ENCODE measurements at places on chromosomes 7 and 10.
A peak's percentile ranks its signal among the peaks of the same experiment; 100 is the strongest.

GRCh38 chr10:25824050-25824449 is 110.0 kb upstream of the MYO3A start:
- no peak for DNase-seq

DNA sequence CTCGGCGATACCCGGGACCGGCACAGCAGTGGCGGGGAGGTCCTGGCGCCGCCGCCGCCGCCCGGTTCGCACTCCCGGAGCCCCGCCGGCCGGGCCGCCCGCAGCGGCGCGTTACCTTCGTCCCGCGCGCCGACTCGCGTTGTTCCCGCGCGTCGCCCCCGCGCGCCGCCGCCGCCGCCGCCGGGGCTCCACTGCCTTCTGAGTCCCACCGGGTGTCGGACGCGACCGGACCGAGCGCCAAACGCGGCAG is at the start of gene EZH2:
EZH2 (minus strand) TSS at position 243 of the 250 bp plus-strand sequence. CDS start 36,993 bp downstream, outside the sequence.
- DNase-seq, result no peak

- no peak for DNase-seq
Measured at GRCh38 chr10:118720685-118721538, 33.9 kb downstream of the CACUL1 start.

- DNase-seq, result no peak
Measured at GRCh38 chr10:4068629-4069028, 283.6 kb upstream of the KLF6 start.

DNA sequence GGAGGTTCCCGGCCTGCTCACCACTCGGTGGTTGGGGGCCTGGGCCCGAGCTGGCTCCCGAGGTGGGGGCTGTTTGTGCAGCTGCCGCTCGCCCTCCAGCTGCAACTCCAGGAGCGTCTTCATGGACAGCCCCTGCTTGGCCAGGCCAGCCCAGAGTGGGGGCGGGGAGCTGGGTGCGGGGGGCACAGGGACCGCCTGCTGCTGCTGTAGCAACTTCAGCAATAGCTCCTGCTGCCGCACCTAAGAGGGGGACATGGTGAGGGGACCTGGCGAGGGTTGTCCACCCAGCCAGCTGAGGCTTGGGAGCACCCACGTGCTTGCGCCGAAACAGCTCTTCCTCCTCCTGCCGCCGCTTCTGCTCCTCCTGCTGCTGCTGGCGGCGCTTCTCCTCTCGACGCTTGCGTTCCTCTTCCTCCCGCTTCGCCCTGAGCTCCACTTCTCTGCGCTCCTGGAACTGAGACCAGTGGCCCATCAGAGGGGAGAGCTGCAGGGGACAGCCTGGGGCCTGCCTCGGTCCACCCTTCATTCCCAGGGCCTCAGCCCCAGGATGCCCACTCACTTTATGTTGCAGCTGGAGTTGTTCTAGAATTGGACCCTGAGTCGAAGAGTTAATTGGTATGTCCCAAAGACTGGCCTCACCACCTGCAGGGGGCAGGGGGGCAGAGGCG is 9.6 kb downstream of the GNB2 start:
- DNase-seq, result no peak

- DNase-seq, result no peak
Measured at GRCh38 chr10:111488668-111489067, 411.8 kb downstream of the ADRA2A start.

DNA sequence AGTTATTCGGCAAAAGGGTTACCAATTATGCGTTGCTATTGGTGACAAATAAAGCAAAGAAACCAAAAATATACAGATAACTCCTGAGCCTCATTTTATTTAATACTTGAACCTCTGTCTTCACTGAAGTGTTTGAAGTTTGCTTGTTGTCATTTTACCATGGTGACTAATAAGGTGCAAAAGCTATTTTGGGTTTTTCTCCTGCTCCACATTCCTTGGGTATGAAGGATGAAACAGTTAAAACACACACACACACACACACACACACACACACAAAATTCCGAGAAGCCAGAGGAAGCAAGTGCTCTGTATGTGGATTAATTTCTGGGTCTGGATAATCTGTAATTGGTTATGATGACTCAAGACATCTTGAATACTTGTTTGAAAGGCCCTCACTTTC is 246.5 kb downstream of the COBL start:
- no peak for DNase-seq

- no peak for DNase-seq
Measured at GRCh38 chr10:82331716-82332115, 456.7 kb downstream of the NRG3 start.

DNA sequence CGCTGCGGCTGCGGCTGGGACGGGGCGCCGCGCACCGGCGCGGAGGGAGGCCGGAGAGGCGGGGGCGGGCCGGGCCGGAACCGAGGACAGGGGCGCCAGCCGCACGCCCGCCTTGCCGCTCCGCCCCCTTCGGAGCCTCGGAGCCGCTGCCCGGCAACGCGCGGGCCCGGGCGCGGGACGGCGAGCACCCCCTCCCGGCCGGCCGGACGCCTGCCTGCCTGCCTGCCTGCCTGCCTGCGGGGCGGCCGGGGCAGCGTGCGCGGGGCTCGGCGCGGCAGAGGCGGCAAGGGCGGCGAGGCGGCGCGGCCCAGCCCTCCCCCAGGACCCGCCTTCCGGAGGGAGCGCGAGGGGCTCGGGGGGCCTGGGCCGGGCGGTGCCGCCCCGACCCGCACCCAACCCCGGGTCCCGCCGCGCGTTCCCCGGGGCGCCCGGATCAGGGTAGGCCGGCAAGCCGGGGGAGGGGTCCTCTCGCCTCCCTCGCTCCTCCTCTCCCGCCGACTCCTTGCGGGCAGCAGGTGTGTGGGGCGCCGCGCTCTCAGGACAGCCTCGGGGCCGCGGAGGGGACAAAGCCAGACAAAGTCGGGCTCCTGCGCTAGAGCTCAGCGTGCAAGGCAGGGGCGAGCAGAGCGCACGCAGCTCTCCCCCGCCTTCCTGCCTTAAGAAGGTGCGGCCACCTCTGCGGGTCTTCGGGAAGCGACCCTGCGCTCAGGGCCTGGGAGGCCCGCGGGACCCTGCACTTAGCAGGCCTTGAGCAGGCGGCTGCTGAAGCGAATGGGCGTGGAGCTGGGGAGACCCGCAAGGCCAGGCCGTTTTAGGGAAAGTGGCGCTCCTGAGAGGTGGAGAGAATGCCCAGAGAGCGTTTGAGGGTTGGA is at the start of gene KIAA1549:
KIAA1549 (minus strand) TSS at position 58 of the 872 bp plus-strand sequence. CDS start 120 bp downstream, outside the sequence.
- DNase-seq, result peak; percentile 28

- no peak for DNase-seq
Measured at GRCh38 chr10:95783741-95784140, 27.8 kb downstream of the ENTPD1 start.

GRCh38 chr7:138247568-138248333 is 171.5 kb downstream of the AKR1D1 start:
- DNase-seq, result no peak

DNA sequence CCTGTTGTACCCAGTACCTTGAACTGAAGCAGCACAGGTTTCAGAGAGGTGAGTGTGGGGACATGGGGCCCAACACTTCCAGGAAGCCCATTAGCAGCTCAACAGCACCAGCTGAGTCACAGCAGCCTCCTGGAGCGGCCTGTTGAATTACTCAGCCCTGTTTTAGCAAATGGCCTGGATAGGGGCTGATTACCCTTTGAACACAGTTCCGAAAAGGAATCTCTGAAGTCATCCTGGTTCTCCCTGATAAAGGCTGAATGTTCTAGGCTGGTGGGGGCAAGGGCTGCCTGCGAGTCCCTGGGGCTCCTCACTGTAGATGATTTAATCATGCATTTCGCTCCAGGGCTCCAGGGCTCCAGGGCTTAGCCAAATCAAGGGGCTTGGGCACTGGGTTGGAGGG is 287.5 kb downstream of the GRID1 start:
- DNase-seq, result no peak

- DNase-seq, result no peak
Measured at GRCh38 chr7:147103224-147103623, 986.6 kb downstream of the CNTNAP2 start.

GRCh38 chr7:144037414-144038035 is 11.2 kb upstream of the OR2A5 start:
- no peak for DNase-seq

DNA sequence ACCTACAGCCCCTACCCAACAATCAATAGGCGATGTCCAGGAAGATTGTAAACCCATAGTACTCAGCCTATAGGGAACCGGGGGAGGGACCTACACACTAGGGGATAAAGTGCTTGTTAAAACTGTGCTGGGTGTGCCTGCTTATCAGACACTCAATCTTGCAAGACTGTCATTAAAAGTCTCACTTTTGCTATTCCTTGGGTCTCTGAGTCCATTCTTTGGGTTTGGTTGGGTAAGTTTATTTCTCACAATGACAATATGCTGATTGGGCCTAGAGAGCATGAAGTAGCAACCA is 45.6 kb downstream of the PTPRE start:
- no peak for DNase-seq

DNA sequence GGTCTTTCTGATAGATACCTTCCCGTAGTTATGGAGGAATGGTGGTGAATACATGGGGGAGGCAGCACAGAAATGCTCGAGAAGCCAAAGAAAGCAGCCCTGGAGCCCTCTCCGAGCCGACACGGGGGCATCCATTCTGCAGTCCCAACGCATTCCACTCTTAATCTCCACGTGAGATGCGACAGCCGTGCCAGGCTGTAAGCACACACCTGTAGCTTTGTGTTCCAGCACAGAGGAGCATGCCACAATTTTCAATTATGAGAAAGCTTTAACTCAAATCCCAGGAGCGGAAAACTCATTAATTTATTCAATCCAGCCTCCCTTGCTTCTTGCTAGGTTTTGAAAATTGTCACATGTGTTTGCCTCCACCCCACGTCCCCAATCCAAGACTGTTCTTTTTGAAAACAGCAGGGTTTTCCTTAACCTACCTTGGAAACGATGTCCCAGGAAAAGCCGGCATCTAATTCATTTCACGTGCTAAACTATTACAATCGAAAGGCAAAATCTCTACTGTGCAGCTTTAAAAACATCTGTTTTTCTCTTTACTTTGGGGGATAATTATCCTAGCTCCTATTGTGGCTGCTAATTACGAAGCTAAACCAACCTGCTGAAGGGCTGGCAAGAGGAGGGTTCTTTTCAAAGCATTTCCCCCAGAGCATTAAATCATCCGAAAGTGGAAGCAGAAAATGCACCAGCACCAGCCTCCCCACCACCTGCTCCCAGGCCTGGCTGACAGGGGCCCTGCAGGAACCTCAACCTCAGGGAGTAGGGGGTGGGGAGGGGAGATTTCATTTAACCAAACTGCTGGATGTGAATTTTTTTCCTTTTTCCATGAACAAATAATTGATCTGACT is 56.0 kb upstream of the CHST15 start:
- no peak for DNase-seq

- no peak for DNase-seq
Measured at GRCh38 chr7:117012284-117012683, 59.0 kb downstream of the ST7 start.

- no peak for DNase-seq
Measured at GRCh38 chr10:132043861-132044695, 21.7 kb upstream of the JAKMIP3 start.

- no peak for DNase-seq
Measured at GRCh38 chr10:28130267-28130666, 131.4 kb upstream of the ODAD2 start.

DNA sequence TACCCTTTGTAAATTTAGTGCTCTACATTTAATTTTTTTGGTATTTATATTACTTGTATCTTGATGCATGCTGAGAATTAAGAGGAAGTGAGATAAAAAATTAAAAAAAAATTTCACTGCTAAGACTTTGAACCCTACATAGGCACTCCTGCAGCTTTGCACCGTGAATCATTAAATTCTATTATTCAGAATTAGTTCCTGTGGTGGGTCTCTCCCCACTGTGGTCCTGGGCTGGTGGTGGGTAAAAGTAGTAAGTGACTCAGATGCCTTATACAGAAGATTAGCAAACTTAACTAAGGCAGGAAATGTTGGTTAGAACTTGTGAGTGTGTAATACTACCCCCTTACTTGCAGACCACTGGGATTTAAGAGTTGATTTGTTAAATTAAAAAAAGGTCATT is 72.6 kb downstream of the AP3M1 start:
- DNase-seq, result no peak

- no peak for DNase-seq
Measured at GRCh38 chr7:5769571-5769970, 11.9 kb downstream of the RNF216 start.

DNA sequence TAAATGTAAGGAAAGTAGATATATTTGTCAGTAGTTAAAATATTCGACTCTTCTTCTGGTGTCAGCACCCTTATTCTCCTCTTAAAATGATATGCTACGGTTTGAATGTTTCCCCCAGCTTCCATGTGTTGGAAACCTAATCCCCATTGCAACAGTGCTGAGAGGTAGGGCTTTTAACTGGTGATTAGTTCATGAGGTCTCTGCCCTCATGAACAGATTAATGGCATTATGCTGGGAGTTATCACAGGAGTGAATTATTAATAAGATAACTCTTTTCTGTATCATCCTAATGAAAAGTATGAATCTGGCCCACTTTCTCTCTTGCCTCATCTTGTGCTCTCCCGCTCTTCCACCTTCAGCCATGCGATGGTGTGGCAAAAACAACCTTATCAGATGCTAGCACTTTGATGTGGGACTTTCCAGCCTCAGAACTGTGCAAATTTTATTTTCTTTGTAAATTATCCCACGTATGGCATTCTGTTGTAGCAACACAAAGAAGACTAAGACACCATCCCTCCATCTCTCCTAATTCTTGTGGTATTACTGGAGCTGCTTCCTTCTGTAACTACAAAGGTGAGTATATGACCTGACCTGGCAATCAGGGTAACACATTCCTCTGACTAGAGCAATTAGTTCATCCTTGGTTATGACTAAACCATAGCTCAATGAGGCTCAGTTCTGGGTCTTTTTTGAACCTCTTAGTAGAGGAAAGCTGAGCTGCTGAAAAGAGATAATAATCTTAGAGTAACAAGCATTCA is 171.1 kb upstream of the TMEM196 start:
- no peak for DNase-seq

DNA sequence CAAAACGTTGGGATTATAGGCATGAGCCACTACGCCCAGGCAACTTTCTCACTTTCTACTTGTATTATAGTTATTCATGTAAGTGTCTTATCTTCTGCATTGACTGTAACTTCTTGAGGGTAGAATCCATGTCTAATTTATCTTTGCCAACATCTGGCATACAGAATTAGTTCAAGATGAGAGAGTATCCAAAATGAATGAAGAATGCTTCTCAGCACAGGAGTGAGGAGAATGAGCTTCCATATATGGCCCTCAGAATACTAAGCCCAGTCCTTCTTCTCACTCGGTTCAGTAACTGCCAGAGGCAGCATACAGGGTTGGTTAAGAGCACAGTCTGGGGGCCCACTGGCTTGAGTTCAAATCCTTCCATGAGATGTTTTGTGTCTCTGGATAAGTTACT is 75.0 kb upstream of the LRRC17 start:
- DNase-seq, result no peak

Measured in stimulated activated CD4-positive, alpha-beta T cell treated with anti-CD3 and anti-CD28 coated beads, Interleukin-15, amount 100 ng/mL, for 1 hour (primary cell).